Mesothelial cell of epicardium (in vitro differentiated cells): ENCODE measurements at places on chromosomes 11 and 22. TPM values are rescaled to one million over a fixed set of nuclear protein-coding genes. Genes with fewer than 3 reads are reported as not detected.

ATF4 gene
- 361 to 378 TPM (median 363 TPM) in 3 replicates for total RNA-seq

ZNF280B gene
- 6.0 to 6.9 TPM (median 6.4 TPM) in 3 replicates for total RNA-seq

DAGLA gene
- 7.1 to 8.1 TPM (median 8.1 TPM) in 3 replicates for total RNA-seq

DERL3 gene
- 23.5 to 25.8 TPM (median 24.8 TPM) in 3 replicates for total RNA-seq

DDX25 gene
- total RNA-seq: 0.98 to 1.7 TPM (median 1.1 TPM) in 3 replicates

DNA sequence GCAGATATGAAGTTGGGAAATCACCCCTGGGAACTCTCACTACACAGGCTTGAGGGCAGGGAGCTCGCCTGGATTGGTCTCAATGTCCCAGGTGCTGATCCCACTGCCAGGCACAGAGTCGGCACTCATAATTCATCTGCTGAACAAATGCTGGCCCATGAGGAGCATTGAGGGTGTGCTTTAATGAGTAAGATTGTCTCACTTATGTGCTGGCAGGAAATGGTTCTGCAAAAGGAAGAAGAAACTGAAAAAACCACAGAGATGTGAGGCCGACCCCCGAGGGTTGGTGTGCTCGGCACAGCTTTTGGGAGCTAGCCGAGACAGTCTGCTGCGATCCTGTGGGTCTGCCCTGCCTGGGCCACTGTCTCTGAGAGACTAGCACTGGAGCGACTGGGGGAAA, 9.4 kb downstream of the PLAAT2 start:
- peaks cover 12% of the 10 kb centered on the region for H3K4me1 ChIP-seq
- no peak overlapping the region for H3K4me3 ChIP-seq
- H3K27ac ChIP-seq: no peak overlapping the region
- H3K27me3 ChIP-seq: no peaks in the 10 kb centered on the region

GRCh38 chr11:35330931-35331330, 88.4 kb downstream of the SLC1A2 start:
- H3K27ac ChIP-seq: no peak overlapping the region
- H3K4me1 ChIP-seq: no peaks in the 10 kb centered on the region
- H3K4me3 ChIP-seq: no peak overlapping the region
- H3K36me3 ChIP-seq: no peaks in the 10 kb centered on the region
- no peak for DNase-seq
- H3K27me3 ChIP-seq: peaks cover 5% of the 10 kb centered on the region

- H3K27me3 ChIP-seq: no peaks in the 10 kb centered on the region
- H3K36me3 ChIP-seq: peaks cover 9% of the 10 kb centered on the region
- DNase-seq: no peak
- H3K27ac ChIP-seq: no peak overlapping the region
- H3K4me3 ChIP-seq: peak overlapping the region; percentile 61
These were observed 13.9 kb downstream of the OTUB1 start for GRCh38 chr11:64000026-64000739.

- H3K27me3 ChIP-seq: no peaks in the 10 kb centered on the region
- H3K27ac ChIP-seq: no peak overlapping the region
- no peaks in the 10 kb centered on the region for H3K4me1 ChIP-seq
- DNase-seq: no peak
- H3K36me3 ChIP-seq: no peaks in the 10 kb centered on the region
- no peak overlapping the region for H3K4me3 ChIP-seq
These were observed 629.0 kb downstream of the TBC1D22A start for GRCh38 chr22:47391169-47392053.

GRCh38 chr11:80856066-80856465, 1415.2 kb upstream of the TENM4 start:
- H3K36me3 ChIP-seq: no peaks in the 10 kb centered on the region
- H3K27ac ChIP-seq: no peak overlapping the region
- H3K4me3 ChIP-seq: no peak overlapping the region
- H3K27me3 ChIP-seq: no peaks in the 10 kb centered on the region
- no peak for DNase-seq

DNA sequence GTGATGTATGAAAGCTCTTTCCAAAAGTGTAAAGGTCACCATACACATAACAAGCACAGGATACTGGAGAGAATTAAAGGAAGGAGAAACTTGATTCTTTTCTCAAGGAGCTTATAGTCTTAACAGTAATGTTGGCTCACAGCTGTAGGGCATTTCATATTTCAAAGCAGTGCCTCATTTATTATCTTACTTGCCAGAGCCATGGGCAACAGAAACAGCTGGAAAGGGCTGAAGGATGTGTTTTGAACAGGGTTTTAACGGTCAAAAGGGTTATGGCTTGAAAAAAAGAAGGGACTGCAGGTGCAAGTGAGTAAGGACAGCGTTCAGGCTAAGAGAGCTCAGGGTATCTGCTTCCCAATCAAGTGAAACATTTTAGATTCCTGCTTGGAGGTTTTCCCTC, 2.7 kb upstream of the GRAMD1B start:
- DNase-seq: no peak
- H3K27ac ChIP-seq: no peak overlapping the region
- H3K36me3 ChIP-seq: no peaks in the 10 kb centered on the region
- no peak overlapping the region for H3K4me3 ChIP-seq

- no peak overlapping the region for H3K27ac ChIP-seq
- H3K36me3 ChIP-seq: no peaks in the 10 kb centered on the region
- H3K4me1 ChIP-seq: peaks cover 1% of the 10 kb centered on the region
- no peak for DNase-seq
- peaks cover 42% of the 10 kb centered on the region for H3K27me3 ChIP-seq
These were observed 12.2 kb downstream of the PDE2A start for GRCh38 chr11:72662036-72662435.

DNA sequence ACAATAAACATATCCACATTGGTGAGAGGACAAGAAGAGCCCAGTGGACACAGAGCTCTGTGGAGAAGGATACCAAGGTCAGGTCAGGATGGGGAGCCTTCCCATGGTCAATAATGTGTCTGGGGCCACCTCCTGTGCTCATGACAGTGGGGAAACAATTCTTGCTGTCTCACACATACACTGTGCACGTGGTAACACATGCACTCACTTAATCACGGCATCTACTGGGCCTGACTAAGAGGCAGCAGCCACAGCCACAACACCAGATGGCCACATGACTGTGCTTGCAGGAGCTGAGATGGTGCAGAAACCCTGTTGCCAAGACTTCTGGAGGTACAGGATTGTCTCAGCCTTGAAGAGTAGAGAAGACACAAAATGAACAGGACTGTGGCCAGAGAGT, 28.6 kb downstream of the C22orf42 start:
- H3K36me3 ChIP-seq: no peaks in the 10 kb centered on the region
- no peak overlapping the region for H3K27ac ChIP-seq
- no peak overlapping the region for H3K4me3 ChIP-seq
- no peaks in the 10 kb centered on the region for H3K4me1 ChIP-seq
- DNase-seq: no peak
- H3K27me3 ChIP-seq: peaks cover 16% of the 10 kb centered on the region

- no peaks in the 10 kb centered on the region for H3K27me3 ChIP-seq
- peaks cover 6% of the 10 kb centered on the region for H3K36me3 ChIP-seq
- H3K27ac ChIP-seq: no peak overlapping the region
- H3K4me1 ChIP-seq: peaks cover 2% of the 10 kb centered on the region
- DNase-seq: no peak
These were observed 93.1 kb downstream of the C11orf58 start for GRCh38 chr11:16831316-16832192.

GRCh38 chr22:37193629-37194191, 5.7 kb upstream of the C1QTNF6 start:
- no peak overlapping the region for H3K4me3 ChIP-seq
- peaks cover 13% of the 10 kb centered on the region for H3K36me3 ChIP-seq
- peaks cover 64% of the 10 kb centered on the region for H3K4me1 ChIP-seq
- no peaks in the 10 kb centered on the region for H3K27me3 ChIP-seq
- peak overlapping the region; percentile 82 for H3K27ac ChIP-seq

DNA sequence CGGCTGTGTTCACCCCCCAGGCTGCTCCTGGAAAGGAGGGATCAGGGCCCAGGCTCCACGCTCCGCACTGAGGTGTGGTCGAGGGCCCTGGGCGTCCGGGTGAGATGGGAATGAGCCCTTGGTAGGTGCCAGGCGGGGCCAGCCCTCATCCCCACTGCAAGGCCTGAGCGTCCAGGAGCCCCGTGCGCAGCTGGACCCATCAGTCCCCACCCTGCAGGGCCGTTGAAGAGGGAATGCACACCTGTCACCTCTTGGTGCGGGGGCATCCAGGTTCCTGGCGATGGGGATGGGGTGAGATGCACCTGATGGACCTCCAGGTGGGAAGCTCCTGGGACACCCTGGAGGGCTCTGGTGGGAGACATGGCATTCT, 72.2 kb downstream of the KCNQ1 start:
- DNase-seq: peak; percentile 8
- no peak overlapping the region for H3K4me3 ChIP-seq
- no peaks in the 10 kb centered on the region for H3K4me1 ChIP-seq
- H3K36me3 ChIP-seq: no peaks in the 10 kb centered on the region
- peaks cover 21% of the 10 kb centered on the region for H3K27me3 ChIP-seq
- no peak overlapping the region for H3K27ac ChIP-seq
